ENCODE measurements at places on chromosomes 2 and 18. TPM values are rescaled to one million over a fixed set of nuclear protein-coding genes. Genes with fewer than 3 reads are reported as not detected.

GPAT2 gene
- 6.6 TPM for total RNA-seq

CCDC102B gene
- total RNA-seq = 8.1 TPM

POTEE gene
- total RNA-seq = not detected

TCF23 gene
- total RNA-seq = not detected

ZNF397 gene
- total RNA-seq = 18.0 TPM

TNS1 gene
- total RNA-seq = 870 TPM

METTL4 gene
- total RNA-seq = 7.0 TPM

CFC1 gene
- total RNA-seq = not detected

EHD3 gene
- total RNA-seq = 26.6 TPM

UNC80 gene
- total RNA-seq = 2.1 TPM

NEB gene
- 10.9 TPM for total RNA-seq

CFAP65 gene
- not detected for total RNA-seq

XRCC5 gene
- total RNA-seq = 107 TPM

UGT1A4 gene
- not detected for total RNA-seq

GRCh38 chr2:76247006-76247405, 536.3 kb upstream of the GCFC2 start:
- no peak for DNase-seq

DNA sequence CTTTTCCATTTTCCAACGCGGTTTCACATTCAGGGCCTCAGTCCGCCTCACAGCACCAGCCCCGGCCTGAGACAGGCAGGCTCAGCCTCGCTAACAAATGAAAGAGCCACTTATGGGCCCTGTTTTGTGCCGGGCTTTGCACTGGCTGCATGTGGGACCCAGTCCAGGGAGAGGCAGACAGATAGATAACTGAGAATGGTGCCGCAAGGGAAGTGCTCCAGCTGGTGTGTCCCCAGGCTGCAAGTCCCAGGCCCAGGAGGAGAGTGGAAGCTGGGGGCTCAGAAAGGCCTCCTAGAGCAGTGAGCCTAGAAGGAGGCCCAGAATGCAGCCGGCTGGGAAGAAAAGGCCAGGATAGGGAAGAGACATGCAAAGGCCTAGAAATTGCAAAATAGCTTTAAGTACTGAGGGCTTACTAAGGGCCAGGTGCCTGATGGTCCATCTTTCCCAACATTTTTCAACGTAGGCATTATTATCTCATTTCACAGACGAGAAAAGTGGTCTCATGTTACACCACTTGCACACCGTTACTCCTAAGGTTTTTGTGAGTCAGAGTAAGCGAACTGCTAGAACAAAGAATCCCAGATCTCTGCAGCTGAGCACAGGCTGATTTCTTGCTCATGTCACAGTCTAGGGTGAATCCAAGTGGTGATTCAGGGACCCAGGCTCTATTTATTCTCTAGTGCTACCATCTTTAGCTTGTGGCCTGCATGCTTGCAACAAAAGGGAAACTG, 26.0 kb downstream of the ADRA2B start:
- peak; percentile 65 for DNase-seq

- DNase-seq = no peak
Observed at GRCh38 chr2:205769495-205769850, 87.2 kb downstream of the NRP2 start.

- no peak for DNase-seq
Observed at GRCh38 chr2:85867556-85868292, 21.1 kb downstream of the ST3GAL5 start.

DNA sequence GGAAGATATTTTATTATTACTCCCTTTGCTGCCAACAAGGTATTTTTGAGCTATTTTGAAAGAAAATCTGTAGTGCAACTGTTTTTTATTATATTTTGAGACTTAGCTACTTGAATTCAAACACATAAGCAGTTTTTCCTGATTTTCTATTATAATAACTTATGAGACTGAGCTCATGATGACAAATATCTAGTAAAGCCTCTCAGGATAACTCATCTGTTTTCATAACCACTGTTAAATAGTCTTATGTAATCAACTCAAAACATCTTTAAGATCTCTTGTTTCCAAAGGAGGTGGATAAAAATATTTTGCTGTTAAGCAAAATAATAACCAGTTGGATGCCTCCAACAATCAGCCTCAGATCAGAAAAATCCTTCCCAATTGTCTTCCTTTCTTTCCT, 21.9 kb upstream of the PPP1CB start:
- DNase-seq = no peak

GRCh38 chr2:162710287-162710890, 128.2 kb downstream of the KCNH7 start:
- DNase-seq = no peak

DNA sequence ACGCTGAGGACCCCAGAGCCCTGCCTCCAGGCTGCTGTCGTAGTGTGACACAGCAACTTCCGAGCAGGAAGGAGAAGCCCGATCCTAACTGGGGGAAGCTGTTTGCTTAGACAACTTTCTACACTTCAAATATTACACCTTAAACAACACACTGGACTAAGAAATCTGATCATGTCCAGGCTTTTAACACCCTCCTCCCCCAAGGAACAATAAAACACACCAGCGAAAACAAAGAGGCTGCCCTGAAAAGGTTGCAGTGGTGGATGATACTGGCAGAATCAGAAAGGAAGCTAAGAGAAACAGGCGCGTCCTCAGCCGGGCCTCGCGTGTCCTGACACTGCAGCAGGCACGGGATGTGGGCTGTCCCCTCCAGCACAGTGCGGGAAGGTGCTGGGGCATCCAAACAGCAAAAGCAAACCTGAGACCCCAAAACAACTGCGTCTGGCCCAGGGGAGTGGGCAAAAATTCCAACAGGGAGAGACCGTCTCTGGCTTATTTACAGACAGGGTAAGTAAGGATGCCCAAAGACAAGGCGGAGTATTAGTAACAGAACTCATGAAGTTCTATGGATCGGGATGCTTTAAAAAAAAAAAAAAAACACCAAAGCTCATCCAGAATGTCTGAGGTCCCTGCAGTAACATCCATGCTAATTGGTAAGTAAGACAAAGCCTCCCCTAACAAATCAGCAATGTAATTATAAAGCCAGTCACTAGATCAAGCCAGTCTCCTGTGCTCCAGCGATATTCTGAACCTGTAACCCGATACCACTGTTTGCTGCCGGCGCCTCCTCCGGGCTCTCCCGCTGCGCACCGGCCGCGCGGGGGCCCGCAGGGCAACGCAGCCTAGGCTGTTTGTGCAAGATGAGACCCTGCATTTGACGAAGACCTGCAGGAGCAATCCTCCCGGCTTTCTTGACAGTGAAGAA, 9.0 kb downstream of the SERTAD2 start:
- DNase-seq = peak; percentile 91

GRCh38 chr2:237341872-237342271, 72.1 kb downstream of the COL6A3 start:
- no peak for DNase-seq

- DNase-seq = no peak
Observed at GRCh38 chr2:133843091-133843490, 274.8 kb upstream of the NCKAP5 start.

GRCh38 chr2:96176661-96177060, 31.4 kb upstream of the DUSP2 start:
- no peak for DNase-seq

GRCh38 chr2:198706476-198707082, 751.2 kb downstream of the SATB2 start:
- DNase-seq = no peak

DNA sequence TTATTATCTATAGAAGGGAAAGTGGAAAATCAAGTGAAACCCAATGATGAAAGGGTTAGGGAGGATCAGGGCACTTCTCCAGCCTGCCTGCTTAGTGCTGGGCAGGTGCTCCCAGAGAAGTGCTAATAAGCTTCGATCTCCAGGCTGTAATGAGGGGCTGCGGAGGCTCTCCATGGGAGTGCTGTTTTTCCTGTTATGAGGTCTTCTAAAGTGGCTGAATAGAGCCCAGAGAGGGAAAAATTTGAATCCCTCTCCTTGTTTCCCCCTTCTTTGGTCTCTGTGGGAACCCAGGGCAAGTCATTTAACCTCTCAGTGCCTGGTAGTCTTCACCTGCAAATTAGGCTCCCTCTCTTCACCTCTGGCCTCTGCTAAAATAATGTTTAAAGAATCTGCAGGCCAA, 351.7 kb upstream of the DCC start:
- no peak for DNase-seq

GRCh38 chr2:191126386-191127085, 24.3 kb downstream of the STAT4 start:
- DNase-seq = no peak

- no peak for DNase-seq
Observed at GRCh38 chr18:9364242-9364641, 29.7 kb downstream of the TWSG1 start.

DNA sequence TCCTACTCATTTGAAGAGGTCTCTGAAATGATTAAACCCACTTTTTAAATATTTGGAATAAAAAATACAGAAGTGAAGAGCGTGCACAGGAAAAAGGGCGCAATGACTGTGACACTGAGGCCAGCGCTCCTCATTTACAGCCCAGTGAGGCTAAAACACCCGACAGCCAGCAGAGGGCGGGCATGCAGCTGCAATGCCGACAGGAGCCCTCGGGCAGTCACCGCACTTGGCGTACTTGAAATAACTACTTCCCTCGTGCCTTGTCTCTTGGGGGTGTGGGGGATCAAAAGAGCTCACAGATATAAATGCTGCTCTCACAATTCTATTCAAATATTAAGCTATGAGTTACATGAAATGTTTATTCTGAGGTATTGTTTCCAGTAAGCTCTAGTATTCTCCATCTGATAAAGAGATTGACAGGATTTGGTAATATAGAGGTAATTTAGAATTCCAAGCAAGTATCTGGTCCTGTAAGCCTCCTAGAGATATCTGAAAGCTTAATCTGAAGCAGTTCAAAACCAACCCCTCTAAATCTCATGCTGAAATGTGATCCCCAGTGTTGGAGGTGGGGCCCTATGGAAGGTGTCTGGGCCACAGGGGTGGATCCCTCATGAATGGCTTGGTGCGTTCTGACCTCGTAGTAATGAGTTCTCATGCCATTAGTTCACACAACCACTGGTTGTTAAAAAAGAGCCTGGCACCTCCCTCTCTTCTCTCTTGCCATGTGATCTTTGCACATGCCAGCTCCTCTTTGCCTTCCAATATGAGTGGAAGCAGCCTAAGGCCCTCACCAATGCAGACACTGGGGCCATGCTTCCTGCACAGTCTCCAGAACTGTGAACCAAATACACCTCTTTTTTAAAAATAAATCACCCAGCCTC, 93.6 kb downstream of the ZAP70 start:
- peak; percentile 90 for DNase-seq

- DNase-seq = no peak
Observed at GRCh38 chr2:160752475-160753330, 259.1 kb upstream of the RBMS1 start.

GRCh38 chr2:65791404-65791975, 359.1 kb upstream of the SPRED2 start:
- no peak for DNase-seq

DNA sequence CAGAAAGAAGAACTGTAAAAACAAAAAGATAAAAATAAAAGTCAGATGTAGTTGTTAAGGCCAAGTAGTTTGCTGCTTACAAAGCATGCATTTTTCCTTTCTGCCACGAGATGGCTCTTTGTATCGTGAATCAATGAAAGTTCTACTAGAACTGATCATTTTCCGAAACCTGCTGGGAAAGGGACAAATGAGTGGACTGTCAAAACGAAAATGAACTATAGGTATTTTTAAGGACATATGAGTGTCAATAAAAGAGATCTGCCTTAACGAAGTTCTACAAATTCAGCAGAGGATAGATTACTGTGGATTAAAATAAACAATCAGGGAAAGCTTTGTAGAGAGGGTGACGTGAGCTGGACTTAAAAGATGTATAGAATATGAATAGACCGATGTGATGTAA, 15.0 kb upstream of the ELOA2 start:
- no peak for DNase-seq

DNA sequence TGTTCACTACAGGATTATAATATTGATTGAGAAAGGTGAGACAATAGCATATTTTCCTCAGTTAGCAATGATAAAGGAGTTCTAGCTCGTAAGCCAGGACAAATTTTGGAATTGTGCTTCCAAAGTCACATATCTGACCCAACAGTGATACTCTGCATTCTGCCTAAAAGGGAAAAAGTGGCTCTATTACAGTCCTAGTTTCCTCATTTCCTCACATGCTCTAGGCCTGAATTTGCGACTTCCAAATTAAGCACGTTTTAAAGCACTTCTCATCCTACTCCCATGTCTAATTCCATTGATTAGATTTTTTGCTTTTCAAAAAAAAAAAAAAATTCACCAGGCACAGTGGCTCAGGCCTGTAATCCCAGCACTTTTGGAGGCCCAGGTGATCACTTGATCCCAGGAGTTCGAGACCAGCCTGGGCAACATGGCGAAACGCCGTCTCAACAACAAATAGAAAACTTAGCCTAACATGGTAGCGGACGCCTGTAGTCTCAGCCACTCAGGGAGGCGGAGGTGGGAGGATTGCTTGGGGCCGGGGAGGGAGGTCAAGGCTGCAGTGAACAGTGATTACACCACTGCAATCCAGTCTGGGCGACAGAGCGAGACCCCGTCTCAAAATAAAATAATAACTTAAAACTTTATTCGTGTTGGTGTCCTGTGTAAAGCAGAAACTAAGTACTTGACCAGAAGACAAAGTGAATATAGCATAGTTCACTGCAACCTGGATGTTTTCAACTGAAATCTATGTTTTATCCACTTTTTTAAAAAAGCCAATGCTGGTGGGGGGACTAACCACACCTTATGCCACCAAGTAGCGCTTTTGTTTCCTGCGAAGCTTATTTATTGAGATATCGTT, 1.5 kb downstream of the ESCO1 start:
- no peak for DNase-seq

DNA sequence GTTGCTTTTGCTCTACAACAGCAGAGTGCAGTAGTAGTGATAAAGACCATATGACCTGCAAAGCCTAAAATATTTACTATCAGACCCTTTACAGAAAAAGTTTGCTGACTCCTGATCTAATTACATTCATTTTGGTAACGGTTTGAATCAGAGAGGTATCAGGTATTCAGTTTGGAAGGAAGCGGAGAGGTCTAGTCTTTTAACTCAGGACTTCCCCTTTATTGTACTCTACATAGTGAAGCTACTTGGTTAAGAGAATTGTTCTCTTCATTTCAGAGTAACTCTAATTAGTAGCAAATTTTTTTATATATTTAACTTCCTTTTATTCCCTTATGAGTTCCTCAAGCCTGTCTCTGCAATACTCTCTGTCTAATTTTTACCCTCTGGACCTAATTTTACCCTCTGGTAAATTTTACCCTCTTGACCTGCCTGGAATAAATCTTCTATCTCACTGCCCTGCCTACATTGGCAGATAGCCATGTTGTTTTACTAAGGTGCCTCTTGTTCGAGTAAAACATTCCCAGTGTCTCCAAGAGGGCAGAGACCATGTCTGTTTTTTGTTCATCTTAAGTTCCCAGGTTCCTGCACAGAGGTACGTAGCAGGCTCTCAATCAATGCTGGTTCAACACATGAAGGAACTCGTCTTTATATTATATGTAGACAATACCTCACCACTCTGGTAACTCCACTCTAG, 170.6 kb downstream of the DNAH6 start:
- DNase-seq = no peak
